ENCODE measurements at places on chromosomes 7 and 10. TPM values are rescaled to one million over a fixed set of nuclear protein-coding genes. Genes with fewer than 3 reads are reported as not detected.

Gene NXPH1
- total RNA-seq = not detected

Gene SH2D4B
- total RNA-seq = not detected

Gene CALCR
- total RNA-seq = 5.4 TPM

Gene PRKAR2B
- 7.6 TPM for total RNA-seq

Gene SEPTIN14
- not detected for total RNA-seq

Gene GRID2IP
- 0.07 TPM for total RNA-seq

DNA sequence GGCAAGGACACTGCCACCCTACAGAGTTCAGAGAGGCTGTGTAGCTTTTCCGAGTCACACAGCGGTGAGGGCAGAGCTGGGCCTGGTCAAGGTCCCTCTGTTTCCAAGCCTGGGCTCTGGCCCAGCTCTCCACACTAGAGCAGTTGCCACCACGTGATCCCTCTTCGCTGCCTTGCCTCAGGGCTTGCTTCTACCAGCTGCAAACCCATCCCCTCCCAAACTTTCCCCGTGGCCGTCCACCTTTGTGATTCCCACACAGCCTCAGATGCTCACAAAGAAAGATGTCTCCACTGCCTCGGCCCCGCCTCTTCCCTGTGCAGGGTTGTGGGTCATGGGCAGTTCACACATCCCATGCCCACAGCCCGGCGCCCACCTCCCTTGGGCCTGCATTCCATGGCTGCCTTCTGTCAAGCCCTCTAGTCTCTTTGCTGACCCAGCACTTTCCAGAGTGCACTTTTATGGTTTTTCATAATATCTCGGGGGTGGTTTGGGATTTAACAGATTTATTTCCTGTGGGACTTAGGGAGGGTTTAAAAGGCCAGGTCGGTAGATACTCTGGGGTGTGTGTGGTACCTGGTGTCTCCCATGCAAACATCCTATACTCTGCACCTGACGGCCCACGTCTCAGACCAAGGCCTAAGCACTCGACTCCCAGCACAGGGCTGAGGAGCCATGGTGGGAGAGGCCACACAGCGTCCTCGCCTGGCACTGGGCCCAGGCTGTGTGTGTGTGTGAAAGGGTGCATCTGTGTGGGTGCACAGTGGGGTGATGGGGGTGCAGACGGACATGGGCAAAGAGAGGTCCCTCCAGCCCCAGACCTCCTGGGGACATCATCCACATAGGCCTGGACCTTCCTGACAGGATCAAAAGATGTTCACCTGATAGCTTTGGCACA lies 59.6 kb downstream of the PKD1L1 start:
- DNase-seq = no peak

DNA sequence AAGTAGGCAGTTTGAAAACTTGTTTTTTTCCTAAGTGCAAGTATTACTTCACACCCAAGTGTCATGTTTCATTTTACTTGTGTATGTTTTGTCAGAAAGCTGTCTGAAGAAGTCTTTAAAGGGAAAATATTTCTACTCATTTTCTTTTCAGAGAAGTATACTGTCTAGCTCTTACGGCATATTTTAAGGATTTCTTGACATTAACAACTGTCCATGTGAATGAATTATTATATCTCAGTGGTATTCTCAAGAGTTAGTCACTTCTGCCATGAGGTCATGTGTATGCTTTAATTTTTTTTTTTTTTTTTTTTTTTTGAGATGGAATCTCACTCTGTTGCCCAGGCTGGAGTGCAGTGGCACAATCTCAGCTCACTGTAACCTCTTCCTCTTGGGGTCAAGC lies 229.5 kb downstream of the BICC1 start:
- peak; percentile 51 for DNase-seq

GRCh38 chr10:95841661-95842498 lies 65.9 kb upstream of the CC2D2B start:
- peak; percentile 23 for DNase-seq

DNA sequence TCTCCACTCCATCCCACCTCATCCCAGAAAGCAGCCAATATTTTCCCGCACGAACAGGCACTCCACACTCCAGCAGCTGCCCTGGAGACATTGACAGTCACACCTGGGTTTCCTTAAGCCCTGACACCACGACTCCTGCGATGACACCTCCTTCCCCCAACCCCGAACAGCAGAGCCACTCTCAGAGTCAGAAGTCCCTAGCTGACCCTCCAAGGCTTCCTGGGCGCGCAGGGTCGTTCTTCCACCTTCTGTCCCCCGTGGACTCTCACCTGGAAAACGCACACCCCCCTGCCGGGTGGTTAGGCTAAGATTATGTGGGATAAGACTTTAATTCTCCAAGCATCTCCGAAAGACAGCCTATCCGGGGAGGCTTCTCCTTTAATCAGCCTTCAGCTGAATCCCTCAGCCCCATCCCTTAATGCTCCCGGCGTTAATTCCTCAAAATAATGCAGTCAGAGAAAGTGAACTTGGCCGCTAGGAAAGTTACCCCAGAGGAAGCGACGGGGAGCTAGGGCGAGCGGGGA lies 1.1 kb downstream of the DENND11 start:
- no peak for DNase-seq

DNA sequence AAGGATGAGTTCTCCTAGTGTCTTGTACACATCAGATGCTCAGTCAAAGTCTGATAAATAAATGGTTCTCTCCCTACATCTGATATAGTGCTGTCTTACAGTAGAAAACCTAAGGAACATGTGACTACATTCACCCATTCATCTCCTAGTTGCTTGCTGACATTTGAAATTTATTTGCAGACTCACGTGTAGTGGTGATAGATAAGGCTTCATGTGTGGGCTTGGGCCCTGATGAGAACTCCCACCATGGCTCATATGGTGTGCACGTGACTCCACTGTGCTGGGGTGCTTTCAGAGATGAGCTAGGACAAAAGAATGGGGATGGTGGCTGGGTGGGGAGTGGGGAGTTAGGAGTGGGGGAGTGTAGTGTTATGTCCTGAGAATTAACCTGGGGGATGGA lies 287.3 kb downstream of the RPS24 start:
- DNase-seq = no peak

DNA sequence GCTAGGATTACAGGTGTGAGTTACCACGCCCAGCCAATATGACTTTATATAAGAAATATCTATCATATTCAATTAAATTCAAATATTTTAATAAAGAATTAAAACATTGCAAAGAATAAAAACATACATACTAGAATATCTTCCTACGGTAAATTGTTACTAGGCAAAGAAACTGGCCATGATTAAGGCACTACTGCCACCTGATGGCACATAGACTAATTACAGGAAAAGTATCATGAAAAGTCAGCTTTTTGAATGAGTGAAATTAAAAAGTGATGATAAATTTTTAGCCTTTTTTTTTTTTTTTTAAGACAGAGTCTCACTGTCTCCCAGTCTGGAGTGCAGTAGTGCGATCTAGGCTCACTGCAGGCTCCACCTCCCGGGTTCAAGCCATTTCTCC lies 30.9 kb downstream of the MRPS33 start:
- no peak for DNase-seq
